ENCODE measurements at places on chromosomes 2 and 18.

GRCh38 chr2:48438266-48438665, 91.7 kb upstream of the STON1 start:
- DNase-seq = no peak

GRCh38 chr2:191922736-191923651, 76.1 kb upstream of the CAVIN2 start:
- DNase-seq = no peak

DNA sequence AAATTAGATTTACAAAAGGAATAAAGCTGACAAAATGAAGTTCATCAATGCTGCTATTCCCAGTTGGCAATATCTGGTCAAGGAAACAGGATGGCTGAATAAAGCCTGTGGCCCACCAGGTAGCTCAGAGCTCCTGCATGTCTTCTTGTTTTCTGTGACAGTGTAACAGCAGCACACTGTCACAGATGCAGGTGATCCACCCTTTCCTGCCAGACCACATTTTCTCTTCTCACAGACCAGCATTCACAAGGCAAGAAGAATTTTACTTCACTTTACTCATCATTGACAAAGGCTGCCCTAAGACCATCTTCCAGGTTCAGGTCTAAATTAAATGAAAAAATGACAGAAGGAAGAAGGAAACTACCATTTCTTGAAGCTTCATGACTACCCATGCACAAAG, 166.2 kb upstream of the MEIS1 start:
- DNase-seq = no peak

DNA sequence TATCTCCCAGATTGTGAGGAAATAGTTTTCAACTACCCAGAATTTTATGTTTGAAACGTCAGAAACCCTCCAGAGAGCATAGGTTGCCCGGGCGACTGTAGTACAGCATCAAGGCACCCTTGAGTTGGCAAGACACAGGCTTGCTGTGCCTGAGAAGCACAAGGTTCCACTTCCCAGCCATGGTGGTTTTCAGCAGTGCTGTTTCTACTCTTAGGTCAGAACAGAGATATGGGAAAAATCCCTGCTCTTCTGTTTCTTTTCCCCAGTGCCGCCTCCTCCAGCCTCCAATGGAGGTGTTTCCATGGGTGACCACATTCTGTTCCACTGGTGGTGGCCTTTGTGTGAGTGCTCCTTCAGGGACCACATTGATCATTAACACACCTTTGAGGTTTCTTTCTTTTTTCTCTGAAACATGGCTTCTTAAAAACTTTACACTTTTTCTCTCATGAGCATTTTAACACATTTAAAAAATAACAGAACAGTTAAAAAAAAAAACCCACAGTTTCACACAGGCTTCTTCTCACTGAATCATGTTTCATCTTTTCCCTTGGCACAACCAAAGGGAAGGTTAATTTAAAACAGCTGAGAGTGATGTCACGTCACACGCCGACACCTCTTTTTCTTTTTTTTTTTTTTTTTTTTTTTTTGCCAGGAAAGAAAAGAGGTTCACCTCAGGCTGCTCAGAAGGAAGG, 229.3 kb upstream of the HDAC4 start:
- DNase-seq = no peak

DNA sequence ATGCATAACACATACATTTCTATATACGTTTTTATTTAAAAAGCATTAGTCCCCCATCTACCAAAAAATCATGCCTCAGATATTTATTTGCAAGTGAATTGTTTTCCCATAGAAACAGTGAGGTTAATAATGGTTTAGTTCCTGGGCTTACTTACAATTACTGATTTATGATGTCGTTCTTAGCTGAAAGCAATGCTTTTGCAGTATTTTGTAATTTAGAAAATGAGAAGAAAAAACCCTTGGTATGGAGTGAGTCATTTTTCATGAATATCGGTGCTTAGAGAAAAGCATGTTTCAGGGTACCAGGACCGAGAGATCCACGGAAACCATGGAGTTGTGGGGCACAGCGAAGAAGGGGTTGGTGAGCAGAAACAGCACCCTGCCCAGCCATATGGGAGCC, 12.0 kb upstream of the CDK15 start:
- DNase-seq = no peak

GRCh38 chr18:79825913-79826312, 28.2 kb downstream of the KCNG2 start:
- DNase-seq = no peak

DNA sequence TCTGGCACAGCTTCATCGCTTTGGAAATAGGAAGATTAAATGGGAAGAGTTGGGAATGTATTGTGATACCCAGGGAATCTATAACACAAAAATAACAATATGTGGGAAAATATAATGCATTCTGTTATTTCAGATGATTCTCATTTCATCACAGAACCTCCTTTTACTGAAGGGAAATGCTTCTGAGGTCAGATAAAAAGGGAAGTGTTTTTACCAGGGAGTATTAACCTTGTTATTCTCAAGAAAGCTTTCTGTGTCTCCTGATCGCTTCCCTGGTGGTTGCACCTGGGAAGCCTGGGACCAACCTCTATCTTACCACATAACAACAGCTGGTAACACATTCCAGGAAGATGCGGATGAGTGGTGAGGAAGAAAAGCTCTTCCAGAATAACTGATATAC, 47.2 kb downstream of the SCG2 start:
- no peak for DNase-seq

DNA sequence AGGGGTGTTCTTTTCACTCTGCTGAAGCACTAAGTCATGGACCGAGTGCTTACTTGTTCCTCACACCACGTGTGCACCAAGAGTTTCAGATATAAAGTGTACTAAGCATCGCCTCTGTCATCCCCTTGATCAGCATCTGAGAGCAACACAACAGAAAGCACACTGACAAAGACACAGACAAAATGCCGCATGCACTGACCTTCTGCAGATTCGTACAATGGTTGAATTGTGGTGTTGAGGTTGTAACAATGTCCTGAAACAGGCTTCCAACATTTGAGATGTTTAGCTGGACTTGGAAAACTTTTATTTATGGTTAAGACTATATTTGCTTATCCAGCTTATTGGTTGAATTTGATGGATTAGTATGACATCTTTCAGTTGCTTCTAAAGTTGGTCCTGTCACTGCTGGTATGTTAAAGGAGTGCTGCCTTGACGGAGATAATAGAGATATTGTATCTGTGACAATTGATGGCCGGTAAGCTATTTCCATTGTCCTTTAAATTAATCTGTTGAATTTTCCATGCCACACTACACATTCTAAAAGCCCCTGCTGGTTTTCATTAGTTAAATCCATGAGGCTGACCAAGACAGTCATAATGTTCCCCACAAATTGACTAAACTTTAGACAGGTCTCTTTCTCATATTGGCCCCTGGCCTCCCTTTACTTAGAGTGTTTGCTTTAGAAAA, 99.9 kb downstream of the CBLN2 start:
- no peak for DNase-seq

- DNase-seq = no peak
These were observed 93.6 kb downstream of the DNER start for GRCh38 chr2:229620759-229621158.

DNA sequence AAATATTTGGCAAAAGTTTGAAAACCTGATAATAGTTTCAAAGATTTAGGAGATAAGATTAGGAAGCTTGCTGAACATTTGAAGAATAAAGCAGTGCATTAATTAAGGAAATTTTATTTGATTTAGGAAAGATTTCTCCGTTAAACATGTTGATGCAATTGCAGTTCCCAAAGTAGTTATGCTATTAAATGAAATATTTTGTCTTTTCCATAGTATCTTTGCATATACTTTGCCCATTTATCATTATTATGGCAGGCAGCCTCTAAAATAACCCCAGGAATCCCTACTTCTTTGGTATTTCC, 136.5 kb downstream of the MREG start:
- no peak for DNase-seq

- DNase-seq = no peak
These were observed 307.1 kb downstream of the TSN start for GRCh38 chr2:122062506-122062905.

GRCh38 chr18:52691841-52692240, 351.8 kb downstream of the DCC start:
- DNase-seq = no peak

GRCh38 chr2:45130736-45131135, 121.5 kb upstream of the SIX2 start:
- DNase-seq = no peak

DNA sequence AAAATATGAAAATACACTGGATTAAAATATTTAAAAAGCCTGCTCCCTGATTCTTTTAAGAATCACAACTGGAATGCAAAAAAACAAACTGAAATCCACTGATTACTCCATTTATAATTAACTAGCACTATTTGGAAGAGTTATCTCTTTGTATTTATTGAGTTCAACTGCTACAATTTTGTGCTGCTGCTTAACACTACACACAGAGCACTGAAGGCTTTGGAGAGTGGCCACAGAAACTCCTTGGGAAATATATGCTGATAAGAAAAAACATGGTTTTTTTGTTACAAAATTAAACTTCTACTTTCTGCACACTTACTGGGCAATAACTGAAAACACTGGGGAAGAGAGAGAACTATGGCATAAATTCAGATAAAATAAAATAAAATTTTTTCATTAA, 19.8 kb upstream of the BZW1 start:
- DNase-seq = no peak

DNA sequence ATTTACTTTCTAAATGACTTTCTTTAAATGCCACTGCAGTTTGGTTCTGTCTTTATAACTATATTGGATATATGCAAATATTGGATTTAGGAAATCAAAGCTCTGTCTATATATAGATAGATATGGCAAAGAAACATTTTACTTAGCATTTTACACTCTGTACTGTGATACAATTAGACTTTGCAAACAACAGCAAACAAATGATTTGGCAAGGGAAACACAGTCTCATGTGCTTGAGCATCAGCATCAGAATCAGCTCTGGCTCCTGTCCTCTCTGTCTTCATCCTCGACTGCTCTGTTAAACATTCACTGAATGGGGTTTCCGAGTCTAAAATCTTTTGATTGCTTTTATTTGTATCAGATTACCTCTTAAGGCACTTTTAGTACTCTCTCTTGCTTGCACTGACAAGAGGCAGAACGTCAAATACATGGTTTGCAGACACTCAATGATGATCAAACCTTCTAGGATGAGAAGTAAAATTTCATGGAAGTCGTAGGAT, 176.8 kb upstream of the LRP1B start:
- no peak for DNase-seq

GRCh38 chr2:148023861-148024260, 3.0 kb downstream of the MBD5 start:
- no peak for DNase-seq

- DNase-seq = no peak
These were observed 1024.8 kb downstream of the TSN start for GRCh38 chr2:122780251-122780650.

- no peak for DNase-seq
These were observed 18.7 kb upstream of the MTCL1 start for GRCh38 chr18:8686611-8687010.

DNA sequence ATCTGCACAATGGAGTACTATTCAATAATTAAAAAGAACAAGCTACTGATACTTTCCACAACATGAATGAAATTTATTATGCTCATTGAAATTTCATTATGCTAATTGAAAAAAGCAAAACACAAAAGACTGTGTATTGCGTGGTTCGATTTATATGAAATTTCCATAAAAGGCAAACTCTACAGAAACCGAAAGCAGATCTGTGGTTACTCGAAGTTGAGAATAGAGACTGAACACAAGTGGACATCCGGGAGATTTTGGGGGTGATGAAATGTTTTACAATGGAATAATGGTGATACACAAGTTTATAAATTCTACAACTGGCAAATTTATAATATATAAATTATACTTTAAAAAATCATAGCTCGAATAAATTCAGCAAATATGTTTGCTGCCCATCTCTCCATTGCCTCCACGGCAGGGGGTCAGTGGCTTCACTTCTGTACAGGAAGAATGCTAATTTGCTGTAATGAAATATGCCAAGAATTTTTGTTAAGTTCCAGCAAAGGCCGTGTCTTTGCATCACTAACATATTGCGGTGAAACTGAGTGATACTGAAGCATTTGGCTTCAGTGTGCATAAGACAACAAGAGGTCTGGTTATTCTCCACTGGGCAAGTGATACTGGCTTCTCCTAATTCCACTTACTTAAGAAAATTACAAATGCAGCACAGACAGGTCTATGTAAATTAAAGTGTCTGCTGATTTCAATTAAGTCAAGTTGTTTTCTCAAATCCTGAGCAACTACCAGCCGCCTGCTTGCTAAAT, 96.7 kb downstream of the TMEM163 start:
- no peak for DNase-seq

- DNase-seq = no peak
These were observed 61.0 kb downstream of the LPIN1 start for GRCh38 chr2:11807156-11808015.

DNA sequence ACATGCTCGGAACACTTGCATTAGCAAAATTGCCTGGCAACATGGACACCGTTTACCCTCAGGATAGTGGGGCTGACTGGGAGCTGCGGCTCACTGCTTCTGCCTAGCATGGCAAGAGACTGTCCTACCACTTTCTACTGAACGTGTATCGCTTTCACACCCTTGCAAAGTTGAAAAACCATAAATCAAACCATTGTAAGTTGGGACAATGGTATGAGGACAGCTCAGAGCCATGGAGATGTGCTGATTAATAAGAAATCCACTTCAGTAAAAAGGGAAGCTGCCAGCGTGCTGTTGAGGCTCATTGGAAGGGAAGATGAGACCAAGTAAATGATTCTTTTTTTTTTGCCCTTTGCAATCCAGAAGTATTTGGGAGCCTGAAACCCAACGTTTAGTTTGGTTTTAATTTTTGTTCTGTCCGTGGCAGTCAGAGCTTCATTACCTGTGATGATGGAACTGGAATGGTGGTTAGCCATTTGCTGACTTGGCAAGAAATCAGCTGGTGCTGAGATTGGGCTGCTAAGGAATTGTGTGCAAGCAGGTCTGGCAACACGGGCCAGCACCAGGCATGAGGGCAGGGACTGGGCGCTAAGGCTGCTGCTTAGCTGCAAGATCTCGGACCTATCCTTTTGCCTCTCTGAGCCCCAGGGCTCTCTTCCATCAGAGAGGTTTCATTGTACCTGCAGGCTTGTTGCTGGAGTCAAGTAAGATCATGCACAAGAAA, 75.5 kb upstream of the HS6ST1 start:
- DNase-seq = no peak

DNA sequence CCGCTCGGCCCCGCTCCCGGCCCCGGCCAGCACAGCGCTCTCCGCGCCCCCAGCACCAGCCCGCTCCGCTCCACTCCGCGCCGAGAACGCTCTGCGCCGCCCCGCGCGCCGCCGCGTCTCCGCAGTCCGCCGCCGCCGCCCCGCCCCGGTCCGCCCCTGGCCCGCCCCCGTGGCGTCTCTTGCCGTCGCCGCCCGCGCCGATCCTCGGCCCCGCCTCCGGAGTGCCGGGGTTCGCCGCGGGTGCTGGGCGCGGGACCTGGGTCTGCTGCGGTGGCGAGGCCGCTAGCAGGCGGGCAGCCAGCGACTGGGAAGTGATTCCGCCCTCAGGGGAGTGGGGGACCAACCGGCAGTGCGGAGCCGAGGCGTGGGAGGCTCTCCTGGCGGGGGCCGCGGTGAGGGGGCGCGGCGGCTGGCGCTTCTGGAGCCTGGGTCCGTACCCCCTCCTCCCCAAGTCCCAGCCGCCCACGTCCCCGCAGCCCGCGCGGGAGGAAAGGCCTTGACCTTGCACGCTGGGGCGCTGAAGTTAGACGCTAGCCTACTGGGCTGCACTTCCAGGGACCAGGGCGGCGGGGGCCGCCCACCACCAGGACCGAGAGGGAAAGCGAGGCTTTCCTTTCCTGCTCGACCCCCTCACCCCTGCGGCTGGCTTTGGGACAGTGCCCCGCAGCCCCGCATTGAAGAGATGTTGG, at the start of gene HS6ST1:
Gene HS6ST1 (minus strand): TSS at position 93 of the 689 bp plus-strand sequence. CDS start 305 bp downstream, outside the sequence.
- DNase-seq = peak; percentile 80
